ENCODE measurements at places on chromosomes 3 and 15. TPM values are rescaled to one million over a fixed set of nuclear protein-coding genes. Genes with fewer than 3 reads are reported as not detected.

DNA sequence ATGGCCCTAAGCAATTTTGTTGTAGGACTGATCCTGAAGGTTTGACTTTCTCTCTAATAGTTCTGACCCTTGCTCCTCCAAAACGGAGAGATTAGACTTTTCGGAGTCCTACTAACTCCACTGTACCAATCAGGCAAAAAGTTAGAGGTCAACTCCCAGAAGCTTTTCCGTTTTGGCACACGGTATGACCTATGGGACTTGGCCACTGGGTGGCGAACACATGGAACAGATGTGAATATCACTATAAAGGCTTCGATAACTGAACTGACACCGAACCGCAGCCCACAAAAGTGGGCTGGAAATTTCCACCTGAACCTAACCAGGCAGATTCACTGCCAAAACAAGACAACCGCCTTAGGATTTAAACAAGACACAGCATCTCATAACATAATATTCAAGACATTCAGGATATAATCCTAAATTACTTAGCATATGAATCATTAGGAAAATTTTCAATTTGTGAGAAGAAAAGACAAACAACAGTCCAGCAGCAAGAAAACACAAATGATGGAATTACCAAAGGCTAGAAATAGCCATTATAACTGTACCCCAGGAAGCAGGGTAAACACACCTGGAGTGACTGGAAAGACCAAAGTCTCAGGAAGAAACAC, 12.2 kb upstream of the TM2D3 start:
- no peak for DNase-seq

NISCH gene
- polyA plus RNA-seq, result 51.3 TPM

GRCh38 chr3:127006781-127007436, 24.0 kb downstream of the PLXNA1 start:
- no peak for DNase-seq

MESP1 gene
- 17.5 TPM for polyA plus RNA-seq

EPHA3 gene
- 0.44 TPM for polyA plus RNA-seq
